Umbilical cord (tissue), 2 donors: ENCODE measurements at places on chromosomes 3 and 15. TPM values are rescaled to one million over a fixed set of nuclear protein-coding genes. Genes with fewer than 3 reads are reported as not detected.

DNA sequence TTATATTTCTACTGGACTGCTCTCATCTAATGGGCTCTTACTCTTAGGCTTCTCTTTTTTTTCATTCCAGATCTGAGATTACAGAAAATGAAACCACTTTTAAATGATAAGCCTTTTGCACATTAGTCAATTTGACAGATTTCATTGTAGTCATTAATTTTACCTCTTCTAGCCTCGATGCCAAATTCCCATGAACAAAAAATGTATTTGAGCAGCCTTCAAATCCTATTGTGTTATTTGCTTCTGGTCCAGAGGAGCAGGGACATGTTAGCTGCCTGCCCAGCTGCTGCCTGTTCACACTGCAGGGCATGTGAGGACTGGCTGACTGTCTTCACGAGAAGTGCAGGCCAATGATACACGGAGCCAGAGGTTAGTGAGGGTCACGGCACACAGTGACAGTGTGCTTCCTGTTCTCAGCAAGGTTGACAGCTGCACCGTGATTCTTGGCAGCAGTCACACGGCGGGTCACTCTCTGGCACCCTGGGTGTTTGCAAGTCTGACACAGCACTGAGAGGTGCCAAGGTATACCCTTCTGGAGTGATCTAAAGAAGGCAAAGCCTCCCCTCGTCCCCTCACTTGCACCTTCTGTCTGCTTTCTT is 40.8 kb downstream of the KAT2B start:
- DNase-seq = no peak

Gene ZPLD1
- 3.6 TPM for total RNA-seq

Gene SLC12A8
- total RNA-seq = 29.4 TPM

Gene KLF13
- 23.1 TPM for total RNA-seq

- DNase-seq = no peak
Observed at GRCh38 chr15:42360535-42361112, 1.3 kb downstream of the CAPN3 start.

- no peak for DNase-seq
Observed at GRCh38 chr15:63226155-63226883, 36.9 kb downstream of the RAB8B start.

Gene NLGN1
- 8.7 TPM for total RNA-seq

Gene PCSK6
- 22.6 TPM for total RNA-seq

DNA sequence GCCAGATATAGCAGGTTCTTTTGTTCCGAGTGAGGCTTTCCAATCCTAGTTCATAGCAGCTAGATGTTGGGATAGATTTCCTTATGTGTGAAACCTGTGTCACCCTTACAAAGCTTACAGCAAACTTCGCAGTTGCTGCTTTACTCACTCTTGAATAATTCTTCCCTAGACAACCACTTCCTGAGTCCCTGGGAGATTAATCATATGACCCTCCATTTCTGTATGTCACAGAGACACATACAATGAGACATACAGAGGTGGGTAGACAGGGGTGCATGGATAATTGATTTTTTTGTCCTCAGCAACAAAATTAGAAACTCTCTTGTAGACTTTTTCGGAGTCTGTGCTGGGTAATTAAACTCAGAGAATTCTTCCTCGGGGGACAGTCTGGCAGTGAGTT is 163.2 kb downstream of the NSUN3 start:
- DNase-seq = no peak

DNA sequence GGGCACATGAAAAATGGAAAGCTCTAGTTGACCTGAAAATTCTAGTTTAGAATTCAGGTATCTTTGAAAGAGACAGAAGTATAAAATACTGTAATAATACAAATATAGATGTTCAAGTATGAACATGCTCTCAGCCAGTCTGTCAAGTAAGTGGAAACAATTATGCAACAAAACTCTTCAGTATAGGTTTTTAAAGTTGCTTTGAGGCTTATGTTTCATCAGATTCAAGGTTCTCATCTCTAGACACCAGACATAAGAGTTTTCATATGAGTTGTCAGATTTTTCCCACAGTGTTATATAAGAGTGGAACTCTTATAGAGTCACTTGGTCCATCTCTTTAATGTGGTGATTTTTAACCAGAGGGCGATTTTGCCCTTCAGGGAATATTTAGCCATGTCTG is 22.0 kb downstream of the CMSS1 start:
- no peak for DNase-seq

Gene EEFSEC
- total RNA-seq = 9.6 TPM

DNA sequence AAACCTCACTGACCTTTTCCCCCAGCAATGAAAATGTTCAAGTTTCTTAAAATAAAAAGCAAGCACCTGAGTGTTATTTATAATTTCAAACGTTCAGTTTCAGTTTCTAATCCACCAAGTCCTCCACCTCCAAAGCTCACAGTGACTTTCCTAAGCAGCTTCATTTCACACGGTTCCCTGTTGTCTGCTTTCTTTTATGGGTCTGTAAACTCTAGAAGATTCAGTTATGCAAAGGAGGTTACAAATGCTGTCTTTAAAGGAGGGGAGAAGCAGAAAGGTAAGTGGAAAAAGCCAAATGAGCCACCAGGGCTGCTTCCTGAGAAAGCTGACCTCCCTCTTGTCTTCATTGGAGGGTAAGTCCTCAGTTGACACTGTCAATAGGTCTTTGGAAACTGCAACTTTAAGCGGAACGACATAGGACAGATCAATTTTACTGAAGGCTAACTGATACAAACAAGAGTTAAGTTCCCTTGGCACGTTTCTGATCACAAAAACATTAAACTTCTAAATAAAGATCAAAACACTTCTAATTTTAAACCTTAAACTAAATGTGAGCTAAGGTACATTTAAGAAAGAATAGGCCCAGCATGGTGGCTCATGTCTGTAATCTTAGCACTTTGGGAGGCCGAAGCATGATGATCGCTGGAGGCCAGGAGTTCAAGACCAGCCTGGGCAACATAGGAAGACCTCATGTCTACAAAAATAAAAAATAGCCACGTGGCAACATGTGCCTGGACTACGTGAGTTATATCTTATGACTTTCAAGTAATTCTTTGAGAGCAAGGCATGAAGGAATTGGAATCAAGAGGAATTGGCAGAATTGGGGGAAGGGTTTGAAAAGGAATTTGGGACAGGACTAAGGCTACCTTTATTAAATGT is 151.9 kb upstream of the UBE2E1 start:
- no peak for DNase-seq

DNA sequence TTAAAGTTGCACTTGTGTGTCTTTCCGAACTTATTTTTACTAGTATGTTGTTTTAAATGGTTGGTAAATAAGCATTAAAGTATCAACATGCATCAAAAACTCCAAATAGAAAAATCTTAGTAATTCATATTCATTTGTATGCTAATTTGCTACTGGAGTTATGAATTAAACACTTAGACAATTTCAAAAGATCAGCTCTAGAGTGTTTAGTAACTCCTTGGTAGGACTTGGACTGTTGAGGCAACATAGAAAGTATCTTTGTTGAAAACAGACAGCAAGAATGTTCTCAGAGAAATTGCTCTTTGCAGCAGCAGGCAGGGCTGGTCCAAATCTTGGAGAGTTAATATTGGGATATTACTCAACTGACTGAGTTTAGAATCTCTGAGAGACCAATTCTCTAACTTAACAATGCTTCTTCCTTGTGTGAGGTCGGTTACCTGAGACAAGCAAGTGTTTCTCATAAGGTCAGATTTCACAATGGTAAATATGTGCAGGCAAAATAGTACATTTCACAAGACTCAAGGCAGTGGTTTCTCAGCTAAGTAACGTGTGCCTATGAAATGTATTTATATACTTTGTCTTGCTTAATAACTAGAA is 147.8 kb upstream of the IL12A start:
- DNase-seq = no peak

Gene HTR3E
- total RNA-seq = 0.72 TPM

Gene LARP6
- total RNA-seq = 34.7 TPM

- DNase-seq = no peak
Observed at GRCh38 chr15:77239882-77240608, 169.1 kb upstream of the TSPAN3 start.

DNA sequence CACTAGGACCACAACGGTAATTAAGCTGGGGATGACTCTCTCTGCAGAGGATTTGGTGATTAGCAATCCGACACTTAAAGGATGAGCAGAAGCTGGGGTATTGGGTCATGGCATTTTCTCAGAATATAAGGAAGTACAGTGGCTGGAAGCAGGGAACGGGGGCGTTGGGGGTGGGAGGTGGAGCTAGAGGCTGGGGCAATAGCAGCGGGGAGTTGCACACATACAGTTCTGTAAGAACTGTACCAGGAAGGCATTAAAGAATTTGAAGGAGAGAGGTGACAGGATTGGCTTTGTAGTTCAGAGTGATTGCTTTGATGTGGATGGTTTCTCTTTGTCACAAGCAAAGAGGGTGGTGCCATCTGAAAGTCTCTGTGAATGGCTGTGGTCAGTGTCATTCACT is 28.2 kb downstream of the PSMD6 start:
- no peak for DNase-seq

- no peak for DNase-seq
Observed at GRCh38 chr3:10530241-10530640, 24.9 kb upstream of the ATP2B2 start.

GRCh38 chr3:157926822-157927221 is 179.4 kb downstream of the SHOX2 start:
- no peak for DNase-seq

DNA sequence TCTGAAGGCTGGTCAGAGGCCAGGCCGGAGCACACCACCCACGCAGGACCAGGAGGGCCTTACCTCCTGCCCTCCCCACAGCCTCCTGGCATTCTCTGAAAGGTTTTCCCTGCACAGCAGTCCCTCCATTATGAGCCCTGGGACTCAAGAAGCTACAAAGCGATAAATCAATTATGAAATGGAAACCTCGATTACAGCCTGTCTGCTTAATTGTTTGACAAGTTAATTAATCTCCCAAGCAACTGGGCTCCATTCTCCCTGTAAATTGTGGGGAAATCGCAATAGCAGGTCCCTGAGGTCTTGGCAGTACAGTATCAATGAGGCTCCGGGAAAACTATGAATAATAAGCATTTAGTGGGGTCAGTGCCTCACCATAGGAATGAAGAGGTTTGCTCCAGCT is 683.5 kb downstream of the NTRK3 start:
- no peak for DNase-seq

DNA sequence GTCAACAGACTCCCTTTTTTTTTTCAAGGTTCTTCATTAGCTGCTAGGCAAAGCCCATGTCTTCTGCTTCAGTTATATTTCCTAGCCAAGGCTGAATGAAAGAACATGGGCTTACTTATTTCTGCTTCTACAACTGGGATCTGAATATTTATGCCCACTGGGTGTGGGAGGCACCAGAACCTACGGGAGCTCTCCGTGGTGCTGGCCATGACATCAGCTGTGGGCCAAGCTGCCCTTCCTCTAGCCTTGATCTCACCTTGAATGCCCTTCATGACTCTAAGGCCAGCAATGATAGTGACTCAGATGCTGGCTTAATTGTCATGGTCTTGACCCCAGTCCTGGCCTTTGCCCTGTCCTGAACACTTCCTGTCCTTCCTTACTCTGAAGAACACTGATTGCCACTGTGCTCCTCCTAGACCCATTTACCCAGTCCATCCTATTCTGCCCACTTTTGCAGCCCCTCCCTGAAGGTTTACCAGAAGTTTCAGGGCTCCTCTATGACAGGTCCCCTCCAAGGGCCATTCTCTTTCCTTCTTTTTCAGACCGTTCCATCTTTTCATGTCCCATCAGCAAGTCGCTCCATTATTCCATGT is 32.8 kb upstream of the PRR20G start:
- DNase-seq = no peak

- DNase-seq = no peak
Observed at GRCh38 chr15:95327661-95328060, 1002.8 kb upstream of the NR2F2 start.

- DNase-seq = no peak
Observed at GRCh38 chr3:26081166-26081565, 291.3 kb downstream of the OXSM start.

- peak; percentile 71 for DNase-seq
Observed at GRCh38 chr3:139329364-139329850, 14.4 kb upstream of the MRPS22 start.

DNA sequence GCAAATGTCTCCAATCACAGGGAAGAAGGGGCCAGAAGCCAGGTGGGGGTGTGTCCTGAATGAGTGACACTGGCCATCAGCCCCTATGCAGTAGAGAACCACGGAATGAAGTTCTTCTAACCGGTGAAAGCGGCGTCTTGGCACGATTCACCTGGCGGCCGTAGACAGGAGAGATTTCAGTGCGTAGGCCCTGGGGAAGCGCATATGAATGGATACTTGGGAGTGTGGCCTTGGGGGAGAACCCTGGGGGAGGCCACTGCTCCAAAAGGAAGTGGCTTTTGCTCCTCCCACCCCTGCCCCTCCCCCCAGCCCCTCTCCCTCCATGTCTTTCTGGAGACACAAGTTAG is 43.6 kb downstream of the RBPMS2 start:
- no peak for DNase-seq

- DNase-seq = no peak
Observed at GRCh38 chr15:50131617-50132016, 12.6 kb upstream of the ATP8B4 start.

Gene GRAMD2A
- total RNA-seq = 1.9 TPM

DNA sequence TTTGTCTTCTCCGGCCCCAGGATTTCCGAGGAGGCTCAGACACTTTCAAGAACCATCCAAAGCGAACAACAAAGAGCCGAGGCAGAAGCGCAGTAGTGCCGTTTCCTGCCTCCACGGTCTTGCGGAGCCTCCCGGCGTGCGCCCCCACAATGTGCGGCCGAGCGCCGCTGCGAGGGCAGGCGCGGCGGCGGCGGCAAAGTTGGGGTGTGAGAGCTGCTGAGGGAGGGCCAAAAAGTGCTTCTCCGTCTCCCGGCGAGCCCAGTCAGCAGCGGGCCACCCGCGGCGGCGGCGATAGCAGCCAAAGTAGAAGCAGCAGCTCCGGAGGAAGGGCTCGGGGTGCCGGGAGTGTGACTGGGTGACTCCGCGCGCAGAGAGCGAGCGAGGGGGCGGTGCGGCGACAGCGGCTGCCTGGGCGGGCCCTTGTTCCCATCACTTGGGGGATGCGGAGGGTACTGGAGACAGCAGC is 749.1 kb downstream of the ROBO1 start:
- peak; percentile 66 for DNase-seq

DNA sequence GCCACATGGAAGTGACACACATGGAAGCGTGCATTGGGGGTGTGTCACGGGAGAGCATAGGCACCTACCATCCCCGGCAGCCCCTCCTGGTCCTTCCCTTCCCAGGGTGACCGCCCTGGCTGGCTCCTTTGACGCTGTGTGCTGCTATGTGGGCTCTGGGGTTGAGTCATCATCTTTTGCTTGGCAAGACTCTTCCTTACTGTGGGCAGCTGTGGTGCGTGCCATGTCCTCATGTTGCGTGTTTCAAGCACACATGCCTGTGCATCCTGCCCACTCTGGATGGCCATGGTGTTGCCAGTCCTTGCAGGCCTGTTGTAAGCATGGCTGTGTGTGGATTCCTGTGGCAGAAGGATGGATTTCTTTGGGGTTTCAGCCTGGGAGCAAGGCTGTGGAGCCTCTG is 14.0 kb downstream of the PLXNA1 start:
- no peak for DNase-seq

Gene GOLGA8S
- total RNA-seq = 4.6 TPM

- no peak for DNase-seq
Observed at GRCh38 chr3:74353039-74353438, 261.4 kb downstream of the CNTN3 start.

DNA sequence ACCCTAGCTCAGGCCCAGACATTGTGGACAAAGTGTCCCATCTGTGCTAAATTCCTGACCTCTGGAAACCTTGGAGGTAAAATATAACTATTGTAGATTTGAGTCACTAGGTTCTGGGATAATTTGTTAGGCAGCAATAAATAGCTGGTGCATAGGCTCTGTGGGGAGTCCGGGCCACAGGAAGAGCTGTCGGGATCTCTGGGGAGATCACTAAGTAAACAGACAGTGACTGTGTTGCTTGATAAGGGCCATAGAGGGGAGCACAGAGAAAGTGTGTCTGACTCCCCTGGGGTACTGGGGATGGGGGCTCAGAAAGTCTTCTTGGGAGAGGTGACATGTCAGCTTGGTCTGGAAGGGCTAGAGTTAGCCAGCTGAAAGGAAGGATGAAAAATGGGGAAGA is 37.7 kb upstream of the MRPS22 start:
- DNase-seq = no peak
